Activated CD8-positive, alpha-beta memory T cell treated with anti-CD3 and anti-CD28 coated beads for 4 hours (primary cell): ENCODE measurements at places on chromosomes 6 and 20.

DNA sequence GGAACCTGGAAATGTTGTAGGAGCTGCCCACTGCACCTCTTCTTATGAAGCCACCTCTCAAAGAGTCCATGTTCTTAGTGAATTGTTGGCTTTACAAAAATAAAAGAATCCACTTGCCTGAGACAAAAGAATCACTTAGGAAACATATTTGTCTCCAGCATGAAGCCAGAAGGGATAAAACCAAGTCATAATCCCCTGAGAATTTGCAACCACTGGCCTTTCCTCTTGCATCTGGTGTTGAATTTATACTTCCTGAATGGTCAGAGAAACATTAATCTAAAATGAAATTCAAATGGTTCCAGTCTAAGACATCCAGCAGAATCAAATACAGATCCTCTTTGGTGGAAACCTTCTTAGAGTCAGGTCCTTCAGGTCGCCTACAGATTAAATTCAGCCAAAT is 192.5 kb upstream of the ECI2 start:
- no peak for DNase-seq

- no peak for DNase-seq
Observed at GRCh38 chr6:21804941-21805610, 211.5 kb downstream of the SOX4 start.

DNA sequence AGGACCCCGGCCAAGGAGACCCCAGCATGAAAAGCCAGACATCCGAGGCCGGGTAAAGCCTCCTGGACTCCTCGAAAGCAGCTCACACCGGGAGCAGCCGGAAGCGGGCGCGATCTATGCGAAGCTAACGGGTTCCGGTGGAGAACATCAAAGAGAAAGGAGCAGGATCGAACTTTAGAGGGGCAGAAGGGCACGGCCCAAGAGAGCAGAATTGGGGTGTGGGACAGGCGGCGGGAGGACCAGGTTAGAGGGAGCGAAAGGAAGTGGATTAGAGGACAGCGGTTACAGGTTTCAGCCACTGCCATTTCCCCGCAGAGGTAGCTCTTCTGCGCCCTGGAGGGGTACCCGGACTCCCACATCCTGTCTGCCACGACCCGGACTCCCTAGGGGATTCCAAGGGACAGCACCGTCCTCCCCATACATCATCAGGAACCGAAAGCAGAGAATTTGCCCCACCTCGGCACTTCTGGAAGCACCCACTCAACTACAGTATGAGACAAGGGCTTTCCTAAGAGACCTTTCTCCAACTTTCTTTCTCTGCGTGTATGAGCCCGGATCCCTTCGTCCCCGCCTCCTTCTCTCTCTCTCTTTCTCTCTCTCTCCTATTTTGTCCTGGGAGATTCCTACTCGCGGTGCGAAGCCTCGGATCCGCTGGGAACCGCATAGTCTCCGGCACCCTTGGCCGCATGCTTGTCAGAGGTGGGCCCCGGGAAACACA is 507 bp upstream of the VGLL2 start:
- no peak for DNase-seq

DNA sequence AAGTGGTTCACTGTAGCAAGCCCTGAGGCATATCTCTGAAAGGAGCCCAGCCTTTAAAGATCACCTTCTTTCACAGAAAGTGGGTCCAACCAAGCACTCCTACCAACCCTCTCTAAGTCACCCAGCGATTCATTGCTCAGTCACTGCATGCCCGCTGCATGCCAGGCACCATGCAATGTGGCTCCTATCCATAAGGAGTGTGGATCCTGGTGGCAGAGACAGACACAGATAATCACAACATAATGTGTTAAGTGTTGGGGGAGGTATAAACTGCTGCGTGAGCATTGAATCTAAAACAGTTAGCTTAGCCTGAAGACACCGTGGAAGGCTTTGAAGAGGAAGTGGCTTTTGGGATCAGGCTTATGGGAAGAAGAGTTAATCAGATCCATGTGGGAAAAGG is 659.5 kb downstream of the PTPRT start:
- no peak for DNase-seq

- DNase-seq: no peak
Observed at GRCh38 chr6:169074526-169074925, 179.1 kb downstream of the THBS2 start.

DNA sequence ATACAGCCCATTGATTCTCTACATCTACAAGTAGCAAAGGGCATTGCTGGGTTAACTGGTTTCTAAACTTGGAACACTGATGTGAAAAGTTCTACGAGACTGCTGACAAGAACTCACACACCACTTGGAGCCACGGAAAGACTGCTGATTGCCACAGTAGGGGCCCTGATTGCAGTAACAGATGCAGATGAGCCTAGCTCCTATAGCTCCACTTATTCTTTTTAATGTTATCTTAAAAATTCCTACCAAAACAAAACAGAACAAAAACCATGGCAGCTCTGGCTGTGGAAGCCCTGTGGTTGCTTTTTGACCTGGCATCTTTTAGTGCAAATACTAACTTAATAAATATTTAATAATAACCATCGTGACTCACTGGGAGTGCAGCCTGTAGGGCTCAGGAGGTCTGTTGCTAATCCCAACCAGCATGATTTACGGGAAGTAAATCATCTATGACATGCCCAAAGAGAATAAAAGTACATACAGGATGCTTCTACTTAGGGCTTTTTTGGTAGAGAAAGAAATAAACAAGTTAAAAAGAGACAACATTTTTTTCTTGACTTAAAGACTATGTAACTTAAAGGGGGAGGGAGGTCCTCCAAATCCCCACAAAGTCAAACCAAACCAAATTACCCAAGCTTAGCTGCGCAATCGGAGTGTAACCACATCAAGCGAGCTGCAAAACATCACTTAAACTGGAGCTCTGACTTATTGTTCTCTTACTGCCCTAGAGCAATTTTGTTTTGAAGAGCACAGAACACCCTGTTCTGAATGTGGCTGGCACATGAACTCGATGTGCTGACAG is 87.2 kb downstream of the FKBP5 start:
- DNase-seq: peak; percentile 40

GRCh38 chr6:52546192-52546591 is 30.7 kb downstream of the TRAM2 start:
- DNase-seq: no peak

DNA sequence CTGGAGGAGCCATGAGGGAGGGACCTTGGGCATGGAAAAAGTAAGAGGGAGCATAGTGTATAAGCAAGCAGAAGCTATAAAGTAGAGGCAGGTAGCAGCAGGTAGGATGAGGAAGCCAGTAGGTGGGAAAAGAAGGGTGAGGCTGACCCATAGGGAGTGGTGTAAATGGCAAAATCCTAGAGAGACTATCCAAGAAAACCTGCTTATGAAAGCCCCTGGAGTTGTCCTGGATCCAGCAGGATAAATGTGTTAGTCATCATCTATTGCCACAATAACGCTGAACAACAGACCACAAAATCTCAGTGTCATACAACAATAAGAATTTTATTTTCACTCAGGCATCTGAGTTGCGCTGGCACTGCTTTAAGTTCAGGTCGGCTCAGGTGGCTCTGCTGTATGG is 30.2 kb downstream of the CHD6 start:
- no peak for DNase-seq
